ENCODE measurements at places on chromosomes 12 and 14. TPM values are rescaled to one million over a fixed set of nuclear protein-coding genes. Genes with fewer than 3 reads are reported as not detected.

POTEM gene
- not detected for total RNA-seq

CCDC175 gene
- not detected for total RNA-seq

DNA sequence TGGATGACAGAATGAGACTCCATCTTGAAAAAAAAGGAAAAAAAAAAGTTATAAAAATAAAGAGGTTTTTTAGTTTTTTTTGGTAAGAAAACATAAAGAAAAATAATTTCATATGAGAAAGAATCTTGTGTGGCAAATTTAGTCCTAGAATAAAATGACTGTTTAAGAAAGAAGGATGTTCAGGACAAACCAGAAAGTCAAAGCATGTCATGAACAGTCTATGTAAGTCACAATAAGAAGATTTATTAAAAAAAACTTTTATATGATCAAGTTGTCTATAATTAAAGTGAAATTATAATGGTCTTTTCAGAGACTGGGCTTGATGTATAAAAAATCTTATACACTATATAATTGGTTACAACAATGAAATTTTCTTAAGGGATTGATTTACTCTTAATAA is 68.1 kb upstream of the HECTD1 start:
- H3K27me3 ChIP-seq: no peaks in the 10 kb centered on the region
- H3K4me1 ChIP-seq: peaks cover 12% of the 10 kb centered on the region
- H3K4me3 ChIP-seq: no peak overlapping the region
- DNase-seq: no peak
- peaks cover 4% of the 10 kb centered on the region for H3K36me3 ChIP-seq

GRCh38 chr12:28360253-28360652 is 170.0 kb downstream of the CCDC91 start:
- no peaks in the 10 kb centered on the region for H3K27me3 ChIP-seq
- DNase-seq: no peak
- H3K4me1 ChIP-seq: no peaks in the 10 kb centered on the region
- no peak overlapping the region for H3K27ac ChIP-seq
- H3K36me3 ChIP-seq: peaks cover 18% of the 10 kb centered on the region
- no peak overlapping the region for H3K4me3 ChIP-seq
